T1000 (cell line): ENCODE measurements at places on chromosomes 7 and 10.

DNA sequence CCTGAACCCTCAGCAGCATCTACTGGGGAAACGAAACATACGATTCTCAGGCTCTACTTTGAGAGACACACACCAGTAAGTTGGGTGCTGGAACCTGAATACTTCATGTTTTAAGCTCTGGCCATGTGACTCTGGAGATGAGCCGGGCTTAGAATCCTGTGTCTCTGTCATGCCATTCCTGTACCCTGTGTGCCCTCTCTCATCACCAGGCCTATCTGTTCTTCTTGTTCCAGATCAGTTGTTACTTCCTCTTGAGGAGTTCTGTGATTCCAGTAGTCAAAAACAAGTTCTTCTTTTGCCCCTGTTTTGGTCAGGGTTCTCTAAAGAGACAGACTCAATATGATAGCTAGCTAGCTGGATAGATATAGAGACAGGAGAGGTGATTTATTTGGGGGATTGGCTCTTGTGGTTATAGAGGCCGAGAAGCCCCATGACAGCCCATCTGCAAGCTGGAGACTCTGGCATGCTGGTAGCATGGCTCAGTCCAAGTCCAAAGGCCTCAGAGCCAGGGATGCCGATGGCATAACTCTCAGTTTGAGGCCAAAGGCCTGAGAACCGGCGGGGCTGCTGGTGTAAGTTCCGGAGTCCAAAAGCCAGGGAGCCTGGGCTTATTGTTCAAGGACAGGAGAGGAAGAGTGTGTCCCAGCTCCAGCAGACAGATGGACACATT lies 54.3 kb downstream of the CHN2 start:
- no peak for DNase-seq

GRCh38 chr7:132061937-132062336 lies 505.5 kb upstream of the PODXL start:
- no peak for DNase-seq

DNA sequence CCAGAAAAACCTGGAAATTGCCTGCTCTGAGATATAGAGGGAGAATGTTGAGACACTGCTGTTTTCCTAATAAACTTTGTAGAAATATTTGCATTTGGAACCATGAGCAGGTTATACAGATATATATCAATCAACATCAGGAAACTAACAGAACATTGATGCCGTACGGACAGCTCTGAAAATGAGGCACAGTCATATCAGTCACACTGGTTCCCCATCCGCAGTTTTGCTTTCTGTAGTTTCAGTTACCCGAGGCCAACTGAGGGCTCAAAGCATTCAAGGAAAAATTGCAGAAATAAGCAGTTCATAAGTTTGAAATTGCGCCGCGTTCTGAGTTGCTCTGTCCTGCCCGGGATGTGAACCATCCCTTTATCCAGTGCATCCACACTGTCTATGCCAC lies 137.9 kb downstream of the KLF6 start:
- no peak for DNase-seq

GRCh38 chr10:79305515-79305914 lies 41.8 kb upstream of the PPIF start:
- DNase-seq = no peak

DNA sequence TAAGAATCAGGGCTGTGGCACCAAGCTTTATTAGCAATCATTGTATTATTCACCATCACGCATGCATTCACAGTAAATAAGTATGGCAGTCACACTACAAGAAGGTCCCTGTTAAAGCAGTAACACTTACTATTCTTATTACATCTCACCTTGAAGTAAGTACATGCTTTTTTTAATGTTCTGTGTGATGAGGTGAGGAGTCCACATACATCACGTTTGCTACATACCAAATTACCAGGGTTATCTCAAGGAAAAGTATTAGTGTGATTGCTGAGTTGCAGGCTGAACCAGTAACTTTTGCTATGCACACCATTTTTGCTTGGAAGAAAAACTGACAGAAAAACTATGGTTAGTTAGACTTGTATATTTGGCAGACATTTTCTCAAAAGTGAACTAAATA lies 24.7 kb downstream of the CPA1 start:
- DNase-seq = no peak

DNA sequence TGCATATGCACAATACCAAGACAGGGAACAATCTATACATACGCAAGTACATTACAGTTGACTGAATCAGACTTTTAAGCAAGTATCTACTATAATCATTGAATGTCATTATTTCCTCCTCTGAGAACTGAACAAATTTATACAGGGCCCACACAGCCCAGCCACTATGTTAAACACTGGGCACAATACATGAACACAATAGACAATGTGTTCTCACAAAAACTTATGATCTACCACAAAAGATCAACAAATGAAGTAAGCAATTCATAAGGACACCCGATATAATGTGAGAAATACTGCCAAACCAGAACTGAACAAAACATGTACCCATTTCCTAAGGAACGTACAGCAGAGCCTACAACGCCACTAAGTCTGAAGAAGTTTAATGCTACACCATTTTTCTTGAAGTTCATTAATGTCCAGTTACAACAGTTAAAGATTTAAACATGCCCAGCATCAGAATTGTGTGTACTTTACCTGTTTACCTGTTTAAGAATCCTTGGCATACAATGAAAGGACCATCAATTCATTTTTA lies 31.5 kb downstream of the SHTN1 start:
- DNase-seq = no peak

DNA sequence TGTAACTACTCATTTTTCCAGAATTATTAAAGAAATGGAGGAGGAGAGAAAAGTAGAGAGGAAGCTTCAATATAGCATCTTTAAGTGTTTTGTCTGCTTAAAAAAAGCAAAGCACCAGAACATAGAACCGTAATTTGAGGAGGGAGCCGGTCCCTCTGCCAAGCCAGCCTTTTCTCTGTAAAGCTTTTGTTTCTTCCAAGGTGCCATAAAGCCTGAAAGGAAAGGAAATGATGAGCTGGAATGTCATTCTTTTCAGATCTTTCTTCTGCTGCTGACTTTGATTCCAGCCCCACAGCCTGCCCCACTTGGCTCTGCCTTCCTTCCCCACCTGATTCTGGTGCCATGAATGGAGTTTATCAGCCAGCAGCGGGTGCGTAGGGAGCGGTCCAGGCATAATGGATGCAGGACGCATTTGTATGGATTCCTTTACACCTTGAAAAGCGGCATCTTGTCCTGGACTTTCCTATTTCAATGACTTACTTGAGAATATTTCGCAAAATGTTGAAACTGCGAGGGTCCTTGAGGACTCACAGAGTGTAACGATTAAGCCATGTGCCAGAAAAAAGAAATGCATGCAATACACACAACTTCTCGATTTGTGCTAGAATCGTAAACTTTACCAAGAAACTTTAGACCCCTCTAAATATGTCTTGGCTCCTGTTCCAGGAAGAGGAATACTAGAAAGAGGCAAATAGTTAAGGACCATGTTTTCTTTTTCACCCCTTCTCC lies 569.5 kb upstream of the MGMT start:
- DNase-seq = no peak

DNA sequence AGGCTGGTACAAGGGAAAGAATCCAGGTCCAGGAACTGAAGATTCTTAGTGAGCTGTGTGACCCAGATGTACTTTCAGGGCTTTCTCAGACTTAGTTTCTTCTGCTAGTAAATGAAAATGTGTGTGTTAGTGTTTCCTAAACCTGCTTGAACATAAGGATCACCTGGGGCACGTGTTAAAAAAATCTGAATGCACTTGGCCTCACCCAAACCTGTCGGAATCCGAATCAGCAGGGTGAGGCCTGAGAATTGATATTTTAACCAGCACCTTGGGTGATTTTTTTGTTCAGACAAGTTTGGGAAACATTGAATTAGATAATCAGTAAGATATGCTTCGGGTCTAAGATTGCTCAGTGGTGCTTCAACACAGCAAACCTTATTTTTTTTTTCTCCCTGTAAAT lies 59.7 kb downstream of the ZNF365 start:
- no peak for DNase-seq

DNA sequence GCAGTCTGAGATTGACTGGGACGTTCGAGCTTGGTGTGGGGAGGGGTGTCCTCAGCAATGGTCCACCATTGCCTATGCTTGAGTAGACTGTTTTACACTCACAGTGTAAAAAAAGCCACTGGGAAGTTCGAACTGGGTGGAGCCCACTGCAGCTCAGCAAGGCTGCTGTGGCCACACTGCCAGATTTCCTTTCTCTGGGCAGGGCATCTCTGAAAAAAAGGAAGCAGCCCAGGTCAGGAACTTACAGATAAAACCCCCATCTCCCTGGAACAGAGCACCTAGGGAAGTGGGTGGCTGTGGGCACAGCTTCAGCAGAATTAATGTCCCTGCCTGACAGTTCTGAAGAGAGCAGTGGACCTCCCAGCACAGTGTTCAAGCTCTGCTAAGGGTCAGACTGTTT lies 80.3 kb downstream of the BICC1 start:
- no peak for DNase-seq

DNA sequence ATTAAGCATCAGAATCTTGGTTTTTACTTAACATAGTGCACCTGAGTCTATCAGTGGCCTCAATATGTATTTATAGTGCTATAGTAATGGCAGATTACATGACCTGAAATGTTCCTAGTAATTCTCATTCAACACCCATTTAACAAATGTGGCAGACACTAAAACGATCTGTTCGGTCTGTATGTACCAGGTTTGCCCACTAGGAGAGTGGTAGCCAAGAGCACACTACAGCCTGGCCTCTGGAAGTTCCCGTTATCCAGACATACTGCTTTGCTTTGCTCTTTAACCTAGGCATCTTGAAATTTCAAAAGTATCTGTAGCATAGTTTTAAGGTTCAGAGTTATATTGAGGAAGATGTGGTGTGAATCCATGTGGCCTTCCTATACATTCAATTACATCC lies 395.7 kb upstream of the NRG3 start:
- no peak for DNase-seq

DNA sequence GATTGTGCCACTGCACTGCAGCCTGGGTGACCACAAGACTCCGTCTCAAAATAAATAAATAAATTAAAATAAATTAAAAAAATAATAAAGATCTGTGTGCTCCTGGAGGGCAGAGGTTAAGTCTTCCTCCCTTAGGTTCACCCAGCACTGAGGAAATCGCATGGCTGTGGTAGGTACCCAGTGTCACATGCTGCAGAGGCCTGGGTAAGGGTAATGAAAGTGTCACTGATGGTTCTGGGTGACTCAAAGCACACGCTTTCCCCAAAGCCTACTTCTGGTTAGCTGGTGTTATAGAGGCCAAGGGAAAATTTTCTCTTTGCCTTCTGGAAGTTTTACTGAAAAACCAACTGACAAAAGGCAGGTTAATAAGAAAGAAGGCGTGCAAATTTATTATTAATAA lies 88.8 kb upstream of the ITGB1 start:
- no peak for DNase-seq

GRCh38 chr10:130244928-130245495 lies 108.8 kb downstream of the GLRX3 start:
- no peak for DNase-seq

DNA sequence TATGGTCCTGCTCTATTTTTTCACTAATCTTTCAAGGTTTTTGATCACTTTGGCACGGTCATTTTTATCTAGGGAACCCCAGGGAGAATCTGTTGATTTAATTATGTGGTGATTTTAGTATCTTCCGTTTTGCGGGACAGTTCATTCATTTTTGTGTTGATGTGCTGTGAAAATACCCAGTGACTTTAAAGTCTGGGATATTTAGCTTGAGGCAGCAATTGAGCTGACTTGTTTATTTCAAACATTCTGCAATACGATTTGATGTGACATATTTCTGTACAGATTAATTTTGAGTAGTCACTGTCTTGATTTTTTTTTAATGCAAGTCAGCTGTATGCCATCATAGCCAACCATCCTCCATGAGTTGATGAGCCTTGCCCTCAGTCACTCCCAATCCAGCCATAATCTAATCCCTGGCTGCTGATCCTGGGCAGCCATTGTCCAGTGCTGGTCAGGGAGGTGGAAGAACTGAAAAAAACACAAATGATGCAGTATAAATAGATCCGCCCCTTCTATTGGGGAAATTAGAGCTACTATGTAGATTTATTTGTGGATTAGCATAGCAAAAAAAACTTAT lies 183.4 kb downstream of the CCSER2 start:
- no peak for DNase-seq

- no peak for DNase-seq
Observed at GRCh38 chr10:5904227-5904626, 14.2 kb downstream of the FBH1 start.

GRCh38 chr7:75716992-75717626 lies 21.6 kb downstream of the HIP1 start:
- peak; percentile 35 for DNase-seq

DNA sequence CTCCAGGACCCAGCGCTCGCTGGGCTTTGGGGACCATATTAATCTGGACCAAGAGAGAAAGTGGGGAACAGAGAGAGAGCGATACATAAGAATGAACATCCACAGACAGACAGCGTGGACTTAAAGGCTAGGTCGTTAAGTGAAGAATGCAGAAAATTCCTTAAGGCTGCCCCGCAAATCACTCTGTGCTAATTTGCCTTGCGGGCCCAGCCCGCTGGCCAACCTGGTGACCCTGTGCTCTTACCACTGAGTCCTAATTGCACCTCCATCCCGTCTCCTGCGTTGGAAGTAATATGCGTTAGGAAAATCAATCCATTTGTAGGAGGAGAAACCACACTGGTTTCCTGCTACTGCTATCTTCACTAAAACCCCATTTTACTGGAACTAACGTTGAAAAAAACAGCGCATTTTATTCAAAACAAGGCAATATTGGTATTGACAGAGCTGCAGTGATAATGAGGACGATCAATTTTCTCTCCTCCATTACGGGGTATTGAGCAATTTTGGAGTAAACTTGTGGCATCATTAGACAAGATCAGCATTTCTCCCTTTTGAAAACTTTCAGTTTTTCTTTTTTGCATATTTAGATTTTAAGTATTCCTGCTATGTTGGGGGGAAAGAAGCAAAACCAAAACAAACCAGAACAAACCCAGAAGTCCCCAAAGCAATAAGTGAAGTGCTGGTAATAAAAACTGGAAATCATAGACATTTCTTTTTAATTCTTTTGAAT lies 85.2 kb downstream of the WDFY4 start:
- no peak for DNase-seq

DNA sequence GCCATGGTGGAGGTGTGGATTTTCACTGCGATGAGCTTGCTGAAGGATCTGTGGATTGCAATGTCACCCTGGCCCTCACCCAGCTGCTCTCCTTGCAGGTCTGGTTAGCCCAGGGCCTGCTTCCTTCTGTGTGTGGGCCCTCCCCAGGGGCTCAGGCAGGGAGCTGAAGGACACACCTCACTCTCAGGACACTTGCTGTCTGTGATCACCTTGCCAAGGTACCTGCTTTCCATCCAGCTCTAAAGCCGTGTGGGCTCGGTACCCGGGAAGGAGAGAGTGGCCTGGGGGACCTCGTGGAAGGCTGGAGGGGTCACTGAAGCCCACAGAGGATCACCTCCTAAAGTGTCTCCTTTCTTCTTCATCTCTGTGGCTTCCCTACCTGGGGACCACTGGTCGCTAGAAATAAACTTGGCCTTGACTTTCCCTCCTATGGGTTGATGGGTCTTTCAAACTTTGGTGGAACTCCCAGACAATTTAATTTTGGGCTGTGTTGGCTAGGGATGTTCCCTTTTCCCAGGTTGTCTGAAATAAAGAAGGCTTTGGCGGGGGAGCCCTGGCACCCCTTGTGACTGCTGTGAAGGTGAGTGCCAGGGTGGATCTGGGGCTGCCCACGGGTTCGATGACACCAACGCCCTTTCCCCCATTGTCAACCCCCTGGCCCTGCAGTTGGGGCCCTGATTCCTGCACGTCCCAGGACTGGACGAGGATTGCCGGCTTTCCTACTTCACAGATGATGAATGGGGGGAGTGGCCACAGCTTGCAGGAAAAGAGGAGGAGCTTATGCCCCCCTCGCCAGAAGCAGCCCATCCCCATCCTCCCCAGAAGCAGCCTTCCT lies 331.0 kb downstream of the ADARB2 start:
- DNase-seq = no peak

GRCh38 chr7:22572292-22572691 lies 72.3 kb upstream of the STEAP1B start:
- peak; percentile 21 for DNase-seq
